Fibroblast of skin of right quadriceps (primary cell): ENCODE measurements at places on chromosomes 11 and 22.

- peak; percentile 24 for DNase-seq
Observed at GRCh38 chr11:693415-693831, 1.6 kb downstream of the DEAF1 start.

- peak; percentile 49 for DNase-seq
Observed at GRCh38 chr22:36757668-36758211, 18.2 kb downstream of the IFT27 start.

- no peak for DNase-seq
Observed at GRCh38 chr11:11641581-11641980, 19.8 kb upstream of the GALNT18 start.

DNA sequence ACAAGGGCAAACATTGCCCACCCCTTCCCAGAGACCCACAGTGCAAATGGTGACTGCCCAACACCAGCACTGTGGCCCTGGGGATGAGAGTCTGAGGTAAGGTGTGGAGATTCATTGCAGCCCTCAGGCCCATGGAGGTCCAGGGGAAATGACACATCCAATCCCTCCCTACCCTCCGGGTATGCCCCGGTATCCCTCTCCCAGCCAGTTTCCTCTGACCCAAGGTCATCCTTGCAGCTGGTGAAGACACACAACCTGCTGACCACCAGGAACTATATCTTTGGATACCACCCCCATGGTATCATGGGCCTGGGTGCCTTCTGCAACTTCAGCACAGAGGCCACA, 18.9 kb upstream of the UVRAG start:
- no peak for DNase-seq

GRCh38 chr11:37322333-37323194, 724.5 kb upstream of the RAG2 start:
- DNase-seq, result no peak

GRCh38 chr11:45252134-45252856, 33.8 kb downstream of the SYT13 start:
- DNase-seq, result peak; percentile 17

GRCh38 chr22:49406879-49407587, 420.6 kb downstream of the BRD1 start:
- DNase-seq, result no peak

- DNase-seq, result peak; percentile 97
Observed at GRCh38 chr11:121890377-121890776, 225.6 kb downstream of the BLID start.

DNA sequence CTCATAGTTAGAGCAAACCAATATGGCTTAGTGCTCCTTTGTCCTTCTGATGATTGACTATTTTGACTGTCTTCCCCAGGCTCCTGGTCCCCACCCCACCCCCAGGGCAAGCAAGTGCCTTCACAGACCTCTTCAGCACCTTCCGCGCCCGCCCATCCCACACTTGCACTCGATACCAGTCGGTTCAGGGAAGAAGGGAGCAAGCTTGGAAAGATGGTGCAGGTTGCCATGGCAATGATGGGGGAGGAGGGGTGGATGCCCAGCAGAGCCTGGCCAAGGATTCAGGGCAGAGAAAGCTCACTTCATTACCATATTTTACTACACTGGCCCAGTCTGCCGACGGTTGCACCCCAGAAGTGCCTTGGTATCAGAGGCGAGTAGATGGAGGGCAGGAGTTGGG, 2.2 kb downstream of the TMEM132A start:
- no peak for DNase-seq

GRCh38 chr11:21631991-21632390, 560.9 kb upstream of the ANO5 start:
- no peak for DNase-seq

- no peak for DNase-seq
Observed at GRCh38 chr11:40230821-40231220, 1228.6 kb downstream of the LRRC4C start.
